ENCODE measurements at places on chromosomes 16 and 17.
A peak's percentile ranks its signal among the peaks of the same experiment; 100 is the strongest.

GRCh38 chr17:75439287-75439686 lies 17.1 kb upstream of the TMEM94 start:
- no peak for DNase-seq

DNA sequence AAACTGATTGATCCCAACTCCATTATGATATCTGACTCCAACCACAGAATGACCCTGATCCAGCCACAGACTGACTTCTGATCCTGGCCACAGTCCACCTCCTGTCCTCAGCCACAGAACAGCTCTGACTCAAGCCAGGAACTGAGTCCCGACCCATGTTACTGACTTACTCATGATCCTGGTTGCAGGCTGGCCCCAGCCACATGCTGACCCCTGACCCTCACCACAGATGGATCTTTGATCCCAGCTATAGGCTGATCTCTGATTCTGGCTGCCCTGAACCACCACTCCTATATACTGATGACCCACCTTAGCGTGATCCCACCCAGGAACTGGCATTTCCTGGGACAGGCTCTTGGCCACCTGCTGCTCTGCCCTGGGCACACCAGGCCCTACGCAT lies 32.2 kb upstream of the IL21R start:
- no peak for DNase-seq

DNA sequence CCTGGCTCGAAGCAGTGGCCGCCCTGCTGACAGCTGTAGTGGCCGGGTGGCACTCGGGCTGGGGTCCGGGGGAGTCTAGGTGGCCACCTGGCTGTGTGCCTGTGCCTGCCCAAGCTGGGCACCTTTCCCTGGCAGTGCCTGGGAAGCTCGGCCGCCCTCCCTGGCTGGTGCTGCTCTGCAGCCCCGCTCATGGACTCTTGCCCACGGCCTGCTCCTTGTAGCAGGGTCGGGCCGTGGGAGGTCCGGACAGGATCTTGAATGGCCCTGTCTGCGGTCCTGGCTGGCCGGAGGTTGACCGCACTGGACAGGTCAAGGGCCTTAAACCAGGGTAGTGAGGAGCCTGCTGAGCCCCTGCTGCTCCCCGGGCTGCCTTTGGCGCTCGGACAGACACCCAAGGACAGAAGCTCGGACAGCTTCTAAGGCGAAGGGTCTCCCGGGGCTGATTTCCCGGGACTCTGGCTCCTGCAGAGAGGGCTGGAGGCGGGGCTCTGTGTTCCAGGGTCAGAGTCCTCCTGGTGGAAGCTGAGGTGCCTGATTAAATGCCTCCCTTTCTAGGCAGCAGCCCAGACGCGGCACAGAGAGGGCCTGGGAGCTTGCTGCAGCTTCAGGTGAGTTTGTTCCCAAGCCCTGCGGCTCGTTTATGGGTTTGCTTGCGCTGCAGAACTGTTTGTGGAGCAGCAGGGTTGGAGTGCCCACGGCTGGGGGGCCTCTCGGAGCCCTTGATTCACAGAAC lies 6.0 kb downstream of the CAPN15 start:
- no peak for DNase-seq

GRCh38 chr17:46192189-46192438 lies 1.1 kb downstream of the KANSL1 start:
- no peak for DNase-seq

DNA sequence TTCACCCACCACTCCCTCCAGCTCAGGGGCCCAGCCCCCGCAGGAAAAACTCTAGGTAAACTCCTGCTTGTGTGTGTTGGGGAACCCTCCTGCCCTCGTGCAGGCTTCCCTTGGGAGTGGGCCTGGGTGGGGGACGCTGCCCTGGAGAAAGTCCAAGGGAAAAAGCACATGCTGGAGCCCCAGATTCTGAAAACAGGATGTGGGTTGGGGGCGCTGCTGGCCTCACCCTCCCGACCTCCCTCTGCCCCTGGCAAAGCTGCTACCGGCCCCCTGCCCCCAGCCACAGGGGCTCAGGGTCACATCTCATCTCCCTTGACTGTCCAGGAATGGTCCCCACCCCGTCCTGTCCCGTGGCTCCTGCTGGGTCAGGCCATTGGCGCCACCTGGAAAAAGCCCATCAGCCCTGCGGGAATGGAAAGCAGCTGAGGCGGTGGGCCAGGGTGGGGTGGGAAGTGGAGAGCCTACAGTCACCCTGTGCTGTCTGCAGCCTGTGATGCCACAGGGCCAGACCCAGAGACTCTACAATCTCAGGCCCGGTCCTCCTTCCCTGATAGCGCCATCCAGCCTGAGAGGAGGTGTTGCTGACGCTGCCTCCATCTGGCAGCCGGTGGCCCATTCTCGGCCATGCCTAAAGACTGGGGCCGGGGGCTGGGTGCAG lies 2.5 kb upstream of the GJD3 start:
- no peak for DNase-seq

GRCh38 chr16:68564382-68564985 lies 25.4 kb downstream of the ZFP90 start:
- DNase-seq: no peak

DNA sequence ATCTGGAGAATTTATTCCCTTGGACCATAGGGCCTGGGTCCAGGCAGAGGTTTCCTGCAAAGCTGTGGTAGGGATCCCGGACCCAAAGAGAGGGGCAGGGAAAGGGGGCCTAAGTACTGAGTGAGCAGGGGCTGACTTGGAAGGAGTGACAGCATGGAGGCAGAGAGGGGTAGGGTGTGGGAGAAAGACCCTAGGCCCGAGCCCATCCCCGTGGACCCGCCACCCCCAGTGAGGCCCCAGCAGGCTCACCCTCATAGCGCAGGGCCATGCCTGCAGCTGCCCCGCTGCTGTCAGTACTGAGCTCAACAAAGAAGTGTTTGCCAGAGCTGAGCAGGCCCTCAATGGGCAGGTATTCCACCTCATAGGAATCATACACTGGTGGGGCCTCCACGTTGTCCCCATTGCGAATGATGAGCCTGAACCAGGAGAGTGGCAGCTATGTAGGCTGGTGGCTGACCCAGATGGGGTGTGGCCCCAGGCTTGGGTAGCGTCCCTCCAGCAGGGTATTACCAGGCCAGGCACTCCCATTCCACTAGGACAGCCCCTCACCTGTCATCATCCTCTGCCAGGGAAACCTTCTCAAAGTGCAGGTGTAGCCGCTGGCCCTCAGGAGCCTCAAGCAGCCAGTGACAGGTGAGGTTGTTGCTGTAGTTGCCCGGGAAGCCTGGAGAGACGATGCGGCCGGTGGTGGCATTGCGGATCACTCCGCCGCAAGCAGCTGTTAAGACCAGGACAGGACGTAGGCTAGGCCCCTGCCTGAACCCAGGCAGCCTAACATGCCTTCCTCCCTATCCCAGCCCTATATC lies 9.1 kb upstream of the PHF12 start:
- no peak for DNase-seq

GRCh38 chr16:85733155-85733838 lies 17.6 kb downstream of the C16orf74 start:
- DNase-seq: peak; percentile 38

DNA sequence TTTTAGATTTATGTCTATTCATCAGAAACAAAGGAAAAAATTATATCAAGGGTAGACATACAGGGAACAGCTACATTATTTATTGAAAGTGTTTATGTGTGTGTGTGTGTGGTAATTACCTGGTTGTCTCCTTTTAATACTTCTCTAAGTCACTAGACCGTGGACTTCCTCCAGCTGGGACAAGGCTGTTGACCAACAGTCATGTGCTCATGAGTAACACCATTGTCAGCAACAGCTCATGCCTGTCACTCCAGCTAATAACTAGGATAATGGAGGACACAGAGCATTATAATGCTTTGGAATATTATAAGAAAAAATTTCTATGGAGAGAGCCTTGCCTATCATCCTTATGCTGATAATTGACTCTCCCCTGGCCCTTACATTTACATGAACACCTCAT lies 125.3 kb upstream of the SALL1 start:
- DNase-seq: no peak

DNA sequence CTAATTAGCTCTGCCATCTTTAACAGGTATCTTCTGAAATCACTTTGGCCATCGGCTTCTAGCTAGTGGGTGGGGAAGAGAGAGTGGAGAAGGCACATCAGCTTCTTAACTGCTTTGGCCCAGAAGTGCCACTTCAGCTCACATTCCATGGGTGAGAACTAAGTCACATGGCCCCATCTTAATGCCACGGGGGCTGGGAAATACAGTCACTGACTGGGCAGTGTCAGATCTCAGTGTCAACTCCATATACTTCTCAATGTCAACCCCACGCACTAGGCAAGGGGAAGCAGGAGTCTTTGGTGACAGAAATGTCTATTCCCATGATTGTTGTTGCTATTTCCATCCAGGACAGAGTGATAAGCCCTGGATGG lies 29.4 kb downstream of the CCR7 start:
- DNase-seq: no peak

DNA sequence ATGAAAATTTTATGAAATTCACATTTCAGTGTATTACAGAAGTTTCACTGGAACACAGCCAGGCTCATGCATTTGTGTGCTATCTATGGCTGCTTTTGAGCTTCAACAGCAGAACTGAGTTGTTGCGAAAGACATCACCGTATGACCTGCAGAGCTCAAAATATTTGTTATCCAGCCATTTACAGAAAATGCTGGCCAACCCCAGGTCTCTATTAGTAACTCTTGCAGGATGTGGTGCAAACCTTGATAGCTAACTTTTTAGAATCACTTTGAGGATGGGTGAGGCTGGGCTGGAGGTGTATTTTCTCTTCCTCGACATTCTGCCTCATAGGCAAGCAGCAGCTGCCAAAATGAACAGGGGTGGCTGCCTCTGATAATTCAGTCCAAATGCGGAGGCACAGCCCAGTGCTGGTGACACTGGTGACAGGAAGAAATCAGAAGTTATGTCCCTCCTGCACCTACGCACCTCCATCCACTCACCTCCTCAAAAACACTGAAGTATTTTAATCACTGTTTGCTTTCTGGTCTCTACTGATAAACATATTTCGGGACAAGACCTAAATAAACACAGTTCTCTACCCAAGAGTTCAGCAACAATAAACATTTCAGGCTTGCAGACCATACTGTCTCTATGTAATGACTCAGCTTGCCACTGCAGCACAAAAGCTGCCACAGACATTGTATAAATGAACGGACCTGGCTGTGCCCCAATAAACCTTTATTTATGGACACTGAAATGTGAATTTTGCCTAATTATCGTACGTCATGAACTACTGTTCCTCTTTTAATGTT lies 28.5 kb downstream of the ARHGAP17 start:
- no peak for DNase-seq

- DNase-seq: no peak
Observed at GRCh38 chr16:56577300-56577625, 12.1 kb upstream of the MT3 start.

DNA sequence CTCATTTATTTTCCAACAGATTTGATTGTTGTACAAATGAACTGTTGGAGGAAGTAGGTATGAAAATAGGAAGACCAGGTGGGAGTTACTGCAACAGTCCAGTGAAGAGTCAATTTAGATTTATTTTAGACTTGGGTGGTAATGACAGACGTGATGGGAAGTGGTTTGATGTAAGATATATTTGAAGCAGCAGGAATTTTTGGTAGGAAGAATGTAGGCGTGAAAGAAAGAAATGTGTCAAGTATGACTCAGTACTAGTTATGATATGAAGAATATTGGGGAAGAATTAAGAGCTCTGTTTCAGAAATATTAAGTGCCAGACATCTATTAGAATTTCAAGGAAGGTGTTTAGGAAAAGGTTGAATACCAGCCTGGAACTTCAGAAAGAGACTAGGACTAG lies 247.9 kb upstream of the AXIN2 start:
- DNase-seq: no peak

DNA sequence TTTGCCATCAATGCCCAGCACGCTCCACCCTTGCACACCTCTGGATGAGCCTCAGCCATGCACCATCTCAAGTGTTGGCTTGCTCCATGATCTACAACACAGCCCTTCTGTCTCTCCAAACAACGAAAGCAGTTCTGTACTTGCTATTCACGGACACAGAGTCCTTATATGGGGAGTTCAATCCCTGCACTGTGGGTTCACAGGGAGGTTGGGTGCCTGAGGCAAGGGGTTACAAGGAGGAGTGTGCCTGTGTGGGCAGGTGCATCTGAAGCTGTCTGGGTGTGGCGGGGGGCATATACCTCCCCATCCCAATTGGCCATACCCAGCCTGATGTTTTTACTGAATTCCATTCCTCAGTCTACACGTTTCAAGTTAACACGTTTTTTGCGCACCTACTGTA lies 5.6 kb downstream of the RUNDC3A start:
- no peak for DNase-seq

DNA sequence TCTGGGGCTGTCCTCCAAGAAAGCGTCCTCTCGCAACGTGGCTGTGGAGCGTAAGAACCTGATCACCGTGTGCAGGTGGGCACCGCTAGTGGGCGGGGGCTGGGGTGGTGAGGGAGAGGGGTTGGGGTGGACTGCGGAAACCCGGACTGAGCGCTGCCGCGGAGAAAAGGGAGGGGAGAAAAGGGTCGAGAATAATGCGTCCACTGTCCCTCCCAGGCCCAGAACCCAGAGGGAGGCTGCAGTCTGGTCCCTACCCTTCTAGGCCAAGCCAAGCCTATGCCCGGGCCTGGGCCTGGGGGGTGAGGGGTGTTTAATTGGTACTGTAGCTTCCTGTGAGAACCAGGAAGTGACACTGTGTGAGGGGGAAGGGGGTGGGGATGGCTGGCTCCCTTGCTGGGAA lies 464 bp downstream of the RUNDC3A start:
- DNase-seq: no peak

DNA sequence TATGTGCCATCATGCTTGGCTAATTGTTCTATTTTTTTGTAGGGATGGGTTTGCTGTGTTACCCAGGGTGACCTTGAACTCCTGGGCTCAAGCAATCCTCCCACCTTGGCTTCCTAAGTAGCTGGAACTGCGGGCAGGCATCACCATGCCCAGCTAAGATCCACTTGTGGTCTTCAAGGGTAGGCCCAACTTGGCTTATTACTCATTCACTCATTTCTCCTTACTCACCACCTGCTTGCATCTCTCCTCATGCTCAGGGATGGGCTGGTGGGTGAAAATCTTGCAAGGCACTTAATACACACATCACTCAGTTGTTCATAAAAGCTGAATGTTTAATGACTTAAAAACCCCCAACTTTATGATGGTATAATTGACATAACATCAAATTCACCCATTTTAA lies 207.8 kb downstream of the SHISA9 start:
- no peak for DNase-seq

GRCh38 chr16:1668612-1669319 lies 9.3 kb upstream of the JPT2 start:
- DNase-seq: no peak

GRCh38 chr16:56630134-56630533 lies 2.3 kb upstream of the MT1M start:
- DNase-seq: no peak

- no peak for DNase-seq
Observed at GRCh38 chr16:87186446-87186845, 130.7 kb downstream of the C16orf95 start.

All from CD4-positive, alpha-beta T cell treated with Interleukin-15 for 1 hour (primary cell).